NCI-H1417 (cell line): ENCODE measurements at places on chromosomes 2 and 18.
A peak's percentile ranks its signal among the peaks of the same experiment; 100 is the strongest.

GRCh38 chr18:74289137-74289536 is 2.6 kb downstream of the CYB5A start:
- DNase-seq, result no peak

- DNase-seq, result no peak
Measured at GRCh38 chr2:145007093-145007959, 487.4 kb upstream of the ZEB2 start.

DNA sequence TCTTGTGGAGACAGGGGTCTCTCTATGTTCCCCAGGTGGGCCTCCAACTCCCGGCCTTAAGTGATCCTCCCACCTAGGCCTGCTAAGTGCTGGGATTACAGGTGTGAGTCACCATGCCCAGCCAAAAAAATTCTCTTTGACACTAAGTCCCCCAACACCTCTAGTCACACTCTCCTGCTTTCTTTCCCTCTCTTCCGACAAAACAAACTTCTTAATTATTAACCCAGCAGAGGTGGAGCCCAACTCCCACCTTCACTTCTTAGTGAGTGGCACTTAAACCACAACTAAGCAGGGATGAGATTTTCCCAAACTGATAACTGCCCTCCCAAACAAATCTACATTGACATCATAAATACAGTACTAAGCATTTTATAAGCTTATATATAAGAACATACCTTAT is 60.5 kb upstream of the PMAIP1 start:
- DNase-seq, result no peak

GRCh38 chr2:25030702-25031101 is 11.2 kb upstream of the EFR3B start:
- DNase-seq, result no peak

GRCh38 chr2:126527836-126528490 is 128.0 kb upstream of the GYPC start:
- DNase-seq, result no peak

- DNase-seq, result no peak
Measured at GRCh38 chr2:106703161-106703560, 182.8 kb downstream of the ST6GAL2 start.

DNA sequence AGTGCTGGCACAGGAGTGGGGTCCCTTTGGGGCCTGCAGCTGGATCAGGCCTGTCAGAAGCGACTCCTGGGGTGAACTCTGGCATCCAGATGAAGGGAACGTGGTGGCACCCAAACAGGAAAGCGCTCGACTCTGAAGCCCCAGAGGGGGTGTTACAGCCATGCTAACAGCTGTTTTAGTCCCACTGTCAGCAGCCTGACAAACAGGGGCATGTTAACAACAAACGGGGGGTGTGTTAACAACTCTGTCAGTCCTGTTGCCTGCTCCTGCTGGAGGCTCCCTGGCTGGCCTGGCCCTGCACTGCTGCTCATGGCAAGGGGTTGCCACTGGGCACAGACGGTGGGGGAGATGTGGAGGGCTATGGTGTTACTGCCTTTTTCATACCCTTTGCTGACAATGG is 2.6 kb upstream of the RNU2-63P start:
- DNase-seq, result no peak

DNA sequence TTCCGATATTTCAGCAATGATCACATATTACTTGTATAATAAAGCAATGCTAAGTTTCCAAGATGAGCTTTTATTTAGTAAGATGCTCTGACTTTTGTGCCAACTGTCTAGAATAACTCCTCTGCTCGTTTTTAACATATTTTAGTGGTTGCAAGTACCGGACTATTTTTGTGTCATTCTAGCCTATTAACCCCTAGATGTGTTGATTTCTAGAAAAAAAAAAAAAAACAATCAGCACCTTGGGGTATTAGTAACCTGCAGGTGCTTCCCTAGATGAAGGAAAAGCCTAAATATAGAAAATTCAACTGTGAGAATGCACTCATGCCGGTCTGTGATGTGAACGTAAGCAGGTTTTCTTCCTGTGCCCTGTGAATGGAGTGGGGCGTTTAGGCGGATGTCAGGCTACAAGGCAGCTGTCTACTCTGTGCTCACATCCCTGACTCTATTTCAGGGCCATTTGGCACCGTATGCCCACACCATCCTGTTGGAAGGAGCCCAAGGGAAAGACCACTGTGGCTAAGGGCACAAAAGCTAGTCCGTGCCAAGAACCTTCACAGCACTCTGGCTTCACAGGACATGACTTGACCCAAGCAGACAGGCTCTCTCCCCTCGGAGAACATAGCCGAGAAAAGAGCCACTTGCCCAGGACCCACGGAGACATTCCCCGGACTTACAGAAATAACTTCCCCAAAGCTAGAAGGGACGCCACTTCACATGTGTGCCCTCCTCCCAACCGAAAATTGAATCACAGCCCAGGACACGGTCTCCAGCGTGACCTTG is 60.9 kb upstream of the AGAP1 start:
- no peak for DNase-seq

- no peak for DNase-seq
Measured at GRCh38 chr2:102057502-102058292, 65.9 kb downstream of the IL1R2 start.

DNA sequence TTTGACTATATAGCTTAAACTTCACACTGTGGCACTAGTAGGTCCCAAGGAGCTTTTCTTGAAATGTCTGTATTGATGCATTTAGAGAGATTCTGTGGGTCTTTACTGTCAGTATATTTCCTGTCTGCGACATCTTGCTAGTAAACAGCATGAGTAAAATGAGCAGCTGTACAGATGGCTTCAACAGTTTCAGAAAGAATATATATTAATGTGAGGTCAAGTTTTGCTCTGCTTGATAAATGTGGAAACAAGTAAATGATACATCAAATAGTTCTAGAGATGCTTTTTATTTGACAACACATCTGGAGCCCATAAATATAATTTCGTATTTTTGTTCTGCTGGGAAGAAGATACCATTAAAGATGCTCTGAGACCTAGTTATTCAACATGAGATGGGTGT is 310.9 kb upstream of the COL3A1 start:
- no peak for DNase-seq

- no peak for DNase-seq
Measured at GRCh38 chr2:107990718-107991117, 4.4 kb downstream of the SLC5A7 start.

DNA sequence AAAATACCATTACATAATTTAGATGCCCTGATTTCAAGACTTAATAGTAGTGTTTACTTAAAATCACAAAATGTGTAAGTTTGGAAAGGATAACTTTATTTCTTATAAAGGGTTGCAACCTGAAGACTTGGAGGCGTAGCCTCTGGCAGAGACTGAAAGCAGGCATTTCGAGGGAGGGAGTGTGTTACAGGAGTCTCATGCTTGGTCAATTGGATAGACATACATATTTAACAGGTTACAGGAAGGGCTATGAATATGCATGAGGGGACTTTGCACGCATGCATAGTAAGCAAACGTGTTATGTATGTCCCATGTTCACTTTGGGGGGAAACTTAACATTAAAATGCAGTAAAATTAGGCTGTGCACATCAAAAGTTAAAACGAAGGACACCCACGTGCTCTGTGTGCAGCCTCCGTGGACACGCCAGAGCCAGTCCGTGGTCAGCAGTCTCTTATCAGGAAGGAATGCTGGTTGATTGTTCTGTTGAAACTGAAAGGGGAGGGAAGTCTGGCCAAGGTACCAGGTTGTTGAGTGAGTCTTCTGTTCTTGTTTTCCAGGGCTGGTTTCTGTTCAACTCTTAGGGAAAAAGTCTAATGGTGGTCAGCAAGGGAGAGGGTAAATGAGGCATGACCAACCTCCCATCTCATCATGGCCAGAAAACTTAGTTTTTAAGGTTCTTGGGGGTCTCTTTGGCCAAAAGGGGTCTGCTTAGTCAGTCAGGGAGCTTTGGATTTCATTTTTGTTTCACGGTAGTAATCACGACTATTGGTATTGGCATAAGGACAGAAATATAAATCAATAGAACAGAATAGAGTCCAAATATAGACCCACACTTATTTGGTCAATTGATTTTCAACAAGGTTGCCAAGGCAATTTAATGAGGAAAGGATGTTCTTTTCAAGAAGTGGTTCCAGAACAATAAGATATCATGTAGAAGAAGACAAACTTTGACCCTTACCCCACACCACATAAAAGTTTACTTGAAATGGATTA is 121.9 kb downstream of the MCFD2 start:
- no peak for DNase-seq

DNA sequence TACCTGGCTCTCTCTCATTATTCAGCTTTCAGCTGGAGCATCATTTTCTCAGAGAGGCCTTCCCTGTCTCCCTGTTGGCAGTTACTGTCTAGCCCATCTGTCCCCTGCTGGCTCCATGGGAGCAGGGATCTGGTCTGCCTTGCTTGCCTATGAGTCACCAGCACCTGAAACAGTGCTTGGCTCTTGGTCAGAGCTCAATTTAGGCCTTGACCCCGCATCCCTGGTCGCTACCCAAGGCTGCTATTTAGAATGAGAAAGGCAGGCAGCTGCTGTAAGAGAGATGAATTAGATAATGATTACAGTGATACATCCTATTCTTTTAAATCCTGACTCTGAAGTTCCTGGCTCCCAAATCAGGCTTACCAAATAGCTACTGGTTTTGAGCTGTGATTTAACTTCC is 32.9 kb downstream of the KCNE4 start:
- no peak for DNase-seq

DNA sequence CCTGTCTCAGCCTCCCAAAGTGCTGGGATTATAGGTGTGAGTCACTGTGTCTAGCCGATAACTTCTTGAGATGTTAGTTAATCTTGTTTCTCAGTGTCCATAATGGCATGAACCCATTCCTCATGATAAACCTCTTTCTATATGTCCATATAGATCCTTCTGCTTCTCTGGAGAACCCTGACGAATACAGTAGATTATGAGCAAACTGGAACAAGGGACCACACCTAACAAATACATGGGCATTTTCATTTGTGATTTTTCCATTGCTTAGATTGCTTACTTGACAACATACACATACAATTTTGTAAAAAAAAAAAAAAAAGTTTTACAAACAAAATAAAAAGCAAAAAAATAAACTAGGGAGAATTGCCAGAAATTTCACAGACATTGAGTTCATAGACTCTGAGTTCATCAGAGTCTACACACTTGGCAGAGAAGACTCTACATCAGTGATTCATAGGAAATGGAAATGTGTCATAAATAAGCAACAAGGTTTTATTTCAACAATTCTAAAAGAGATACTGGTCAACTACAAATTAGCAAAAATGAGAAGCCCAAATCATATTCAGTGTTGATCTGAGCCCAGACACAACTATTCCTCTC is 96.7 kb downstream of the GALR1 start:
- DNase-seq, result no peak

DNA sequence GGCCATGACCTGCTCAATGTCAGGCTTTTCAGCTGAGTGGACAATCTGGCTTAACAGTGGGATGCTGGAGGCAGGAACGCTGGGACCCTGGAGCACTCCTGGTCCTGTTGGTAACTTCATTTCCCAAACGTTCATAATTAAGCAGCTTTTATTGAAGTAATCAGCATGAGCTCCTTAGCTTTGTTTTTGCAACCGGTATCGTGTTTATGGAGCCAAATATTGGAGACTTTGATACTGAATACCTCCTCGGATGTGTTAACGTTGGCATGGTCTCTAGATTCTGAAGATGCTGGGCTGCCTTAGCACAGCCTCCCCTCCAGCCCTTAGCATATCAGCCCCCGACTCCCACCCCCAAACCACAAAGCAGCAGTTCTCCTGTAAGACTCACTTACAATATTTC is 60.7 kb downstream of the OSR1 start:
- DNase-seq, result no peak

DNA sequence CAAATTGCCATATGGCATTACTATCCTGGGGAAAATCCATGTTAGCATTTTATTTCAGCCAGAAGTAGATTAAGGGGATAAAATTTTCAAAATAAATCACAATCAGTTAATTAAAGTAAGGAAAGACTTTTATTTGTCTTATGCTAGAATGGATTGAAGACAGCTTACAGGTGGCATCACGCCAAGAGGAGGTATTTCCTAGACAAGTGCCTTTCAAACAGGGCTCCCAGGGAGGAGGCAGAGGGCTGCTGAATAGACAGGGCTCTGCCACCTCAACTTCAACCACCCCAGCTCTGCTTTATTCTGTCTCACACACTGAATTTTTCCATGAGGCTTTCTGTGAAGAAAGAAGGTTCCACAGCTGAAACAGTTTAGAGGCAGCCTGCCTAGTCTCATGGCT is 12.2 kb downstream of the CCDC68 start:
- DNase-seq, result peak; percentile 17

DNA sequence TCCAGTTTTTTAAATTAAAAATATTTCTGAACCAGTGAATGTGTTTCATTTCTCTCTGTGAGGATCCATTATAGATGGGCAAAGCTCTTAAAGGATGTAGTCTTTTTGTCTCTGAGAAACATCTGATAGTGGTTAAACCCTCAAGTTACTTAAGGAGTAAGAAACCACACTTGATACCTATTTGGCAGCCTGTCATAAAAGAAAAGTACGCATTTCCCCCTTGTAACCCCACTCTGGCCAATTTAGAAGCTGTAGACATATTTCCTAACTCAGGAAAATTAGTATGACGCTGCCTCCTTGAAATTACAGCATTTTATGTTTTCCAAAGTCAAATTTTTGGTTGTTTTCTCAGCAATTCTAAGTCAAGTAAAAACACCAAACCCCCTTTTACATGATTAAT is 2.0 kb downstream of the STAT4 start:
- no peak for DNase-seq

DNA sequence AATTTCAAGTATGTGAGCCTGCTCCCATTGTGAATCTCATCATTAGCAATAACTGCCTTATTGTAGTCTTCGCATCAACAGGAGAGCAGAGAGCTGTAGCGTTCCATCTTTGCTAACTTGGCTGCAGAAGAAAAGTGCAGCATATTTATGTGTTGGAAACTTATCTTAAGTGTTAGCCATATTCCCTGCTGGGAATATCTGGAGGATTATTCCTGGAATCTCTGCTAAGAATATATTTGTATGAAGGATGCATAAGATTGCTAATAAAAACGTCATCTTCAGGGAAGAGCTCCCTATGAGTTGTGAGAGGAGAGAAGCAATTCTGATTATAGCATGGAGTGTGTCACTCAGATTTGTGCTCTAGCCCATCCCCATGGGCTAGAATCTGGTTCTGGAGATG is 115.1 kb upstream of the REG3G start:
- DNase-seq, result no peak

DNA sequence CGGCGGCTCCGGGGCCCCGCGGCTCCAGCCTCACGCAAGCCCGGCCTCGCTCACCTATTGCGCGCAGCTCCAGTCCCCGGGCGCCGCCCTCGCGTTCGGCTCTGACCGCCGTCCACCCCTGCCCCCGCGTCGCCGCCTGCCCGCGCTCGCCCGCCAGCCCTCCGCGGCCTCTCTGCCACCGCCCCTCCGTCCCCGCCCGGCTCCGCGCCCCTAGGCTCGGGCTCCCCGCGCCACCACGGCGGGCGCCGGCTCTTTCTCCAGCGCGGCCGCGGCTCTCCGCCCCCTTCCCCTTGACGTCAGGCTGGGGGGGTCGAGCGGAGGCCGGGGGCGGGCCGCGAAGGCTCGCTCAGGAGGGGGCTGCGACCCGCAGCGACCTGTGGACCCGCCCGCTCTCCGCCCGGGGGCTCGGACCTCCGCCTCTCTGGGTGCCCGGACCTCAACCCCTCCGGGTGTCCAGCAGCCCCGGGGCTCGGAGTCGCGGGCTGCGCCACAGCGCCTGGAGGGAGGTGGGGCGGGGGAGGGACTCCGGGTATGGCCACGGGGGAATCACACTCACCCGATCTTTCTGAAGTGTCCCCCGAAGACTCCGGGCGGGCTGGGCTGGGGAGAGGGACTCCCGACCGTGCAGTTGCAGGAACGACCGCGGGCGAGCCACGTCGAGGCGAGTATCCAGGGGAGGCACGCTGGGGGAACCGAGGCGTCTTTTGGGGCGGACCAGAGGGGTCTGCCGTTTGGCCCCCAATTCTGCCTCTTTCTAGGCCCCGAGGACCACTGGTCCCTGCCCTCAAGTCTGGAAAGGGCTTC is at the start of gene SEMA4C:
Gene SEMA4C, minus strand, starts transcription at position 259 of the 804 bp plus-strand sequence. CDS start 2,194 bp downstream, outside the sequence.
- peak; percentile 74 for DNase-seq

- DNase-seq, result no peak
Measured at GRCh38 chr2:12404497-12404896, 312.2 kb upstream of the TRIB2 start.
